Dermis blood vessel endothelial cell (primary cell): ENCODE measurements at places on chromosomes 16 and 17. TPM values are rescaled to one million over a fixed set of nuclear protein-coding genes. Genes with fewer than 3 reads are reported as not detected.

DNA sequence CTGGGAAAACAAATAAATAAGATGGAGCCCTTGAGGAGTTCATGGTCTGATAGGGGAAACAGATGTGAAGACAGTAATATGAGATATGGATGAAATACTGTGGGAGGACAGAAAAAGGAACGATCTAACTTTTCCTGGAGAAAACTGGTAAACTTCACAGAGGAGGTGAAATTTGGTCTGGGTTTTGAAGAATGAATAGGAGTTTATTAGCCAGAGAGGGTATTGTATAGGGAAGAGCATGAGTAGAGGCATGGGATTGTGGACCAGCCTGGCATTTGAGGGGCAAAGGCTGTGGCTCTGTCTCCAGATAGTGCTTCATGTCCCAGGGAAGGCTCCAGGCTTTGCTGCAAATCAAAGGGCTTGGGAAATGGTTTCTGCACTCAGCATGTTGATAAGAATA lies 1.6 kb downstream of the LPO start:
- DNase-seq, result no peak

DNA sequence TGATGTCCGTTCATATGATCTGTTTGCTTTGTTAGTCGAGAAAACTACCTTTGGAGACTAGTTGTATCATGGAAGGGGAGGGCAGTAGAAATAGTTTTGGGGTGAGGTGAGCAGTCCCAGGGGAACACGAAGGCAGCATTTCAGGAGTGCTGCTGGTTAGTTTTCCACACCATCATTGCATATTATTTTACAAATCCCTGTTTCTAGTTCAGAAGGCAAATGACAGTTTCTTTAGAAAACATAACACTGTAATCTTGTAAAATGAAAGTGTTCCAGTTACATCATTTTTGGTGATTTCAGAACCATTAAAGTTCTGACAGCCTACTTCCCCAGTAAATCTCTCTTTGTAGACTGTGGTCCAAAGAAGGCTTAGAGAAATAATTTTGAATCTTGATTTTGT lies 25.4 kb downstream of the BANP start:
- DNase-seq, result no peak

DNA sequence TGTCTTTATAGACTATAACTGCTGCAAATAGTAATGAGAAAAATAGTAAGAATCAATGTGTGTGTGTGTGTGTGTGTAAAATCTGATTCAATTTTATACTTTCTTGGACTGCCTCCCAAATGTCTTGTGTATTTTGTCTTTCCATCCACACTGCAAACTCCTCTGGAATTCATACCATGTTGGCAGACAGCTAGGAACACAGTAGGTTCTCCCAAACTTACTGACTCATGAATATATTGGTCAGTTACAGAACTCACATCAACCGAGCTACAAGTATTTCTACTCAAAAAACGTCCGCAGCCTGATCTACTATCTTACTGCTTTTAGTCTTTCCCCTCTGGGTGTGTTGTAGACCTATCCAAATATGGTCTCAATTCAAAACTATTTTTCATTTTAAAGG lies 542.7 kb upstream of the PSMD7 start:
- no peak for DNase-seq

The PRAC1 gene
- total RNA-seq, result not detected in 2 replicates
